ENCODE measurements at places on chromosomes 7 and 10.

DNA sequence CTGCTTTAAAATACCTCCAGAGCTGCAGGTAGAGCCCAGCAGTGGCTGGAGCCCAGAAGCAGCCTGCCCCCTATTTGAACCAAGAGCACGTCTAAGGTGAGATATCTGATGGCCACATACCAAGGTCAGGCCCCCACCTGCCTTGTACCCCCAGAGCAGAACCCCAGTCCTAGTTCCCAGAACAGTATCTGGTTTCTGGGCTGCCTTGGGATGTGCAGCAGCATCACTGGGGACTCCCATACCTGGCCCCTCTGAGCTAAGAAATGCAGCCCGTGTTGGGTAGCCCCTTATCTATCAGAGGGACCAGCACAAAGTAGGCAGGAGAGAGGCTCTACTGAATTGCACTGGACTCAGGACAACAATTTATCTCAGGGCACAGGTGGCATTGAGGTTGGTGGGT lies 8.9 kb downstream of the SFTPD start:
- DNase-seq = no peak

- DNase-seq = no peak
Observed at GRCh38 chr10:84177541-84178141, 4.0 kb downstream of the GPR15LG start.

GRCh38 chr10:126731610-126731990 lies 61.1 kb upstream of the C10orf90 start:
- no peak for DNase-seq

DNA sequence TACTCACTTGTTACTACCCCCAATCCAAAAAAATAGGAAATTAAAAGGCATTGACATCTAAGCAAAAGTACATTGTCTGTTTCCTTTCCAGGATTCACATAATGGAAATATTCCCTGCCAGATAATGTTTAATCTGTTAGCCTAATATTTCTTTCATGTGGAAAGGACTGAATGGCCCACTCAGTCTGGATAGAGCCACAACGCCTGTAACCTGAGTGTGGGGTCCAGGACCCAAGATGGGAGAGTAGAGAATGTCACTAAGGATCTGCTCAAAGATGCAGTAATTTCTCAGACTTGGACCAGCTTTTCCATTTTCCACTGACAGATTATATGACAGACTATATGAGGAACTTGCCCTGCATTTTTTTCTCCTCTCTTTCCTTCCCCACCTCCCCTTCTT lies 1088.9 kb downstream of the KCNMA1 start:
- no peak for DNase-seq

- no peak for DNase-seq
Observed at GRCh38 chr10:111646021-111646420, 537.5 kb downstream of the GPAM start.

GRCh38 chr10:35495521-35496119 lies 109.5 kb upstream of the GJD4 start:
- DNase-seq = no peak

- no peak for DNase-seq
Observed at GRCh38 chr10:131792809-131793208, 108.0 kb upstream of the PPP2R2D start.

DNA sequence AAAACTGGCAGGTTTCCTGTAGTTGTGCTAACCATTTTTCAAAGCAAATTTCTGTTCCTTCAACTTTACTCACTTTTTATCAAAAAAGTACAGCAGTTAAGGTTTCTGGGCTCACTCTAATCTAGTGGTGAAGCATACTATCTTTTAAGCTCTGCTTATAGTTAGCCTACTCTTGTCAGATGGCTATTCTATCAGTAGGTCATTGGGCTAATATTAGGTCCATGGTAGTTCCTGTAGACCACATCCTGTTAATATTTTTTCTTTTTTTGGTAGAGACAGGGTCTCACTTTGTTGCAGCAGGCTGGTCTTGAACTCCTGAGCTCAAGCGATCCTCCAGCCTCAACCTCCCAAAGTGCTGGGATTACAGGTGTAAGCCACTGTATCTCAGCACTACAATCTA lies 27.9 kb upstream of the NRCAM start:
- DNase-seq = no peak

GRCh38 chr10:102281102-102281487 lies 35.8 kb downstream of the GBF1 start:
- no peak for DNase-seq

GRCh38 chr7:22296916-22297315 lies 60.0 kb downstream of the RAPGEF5 start:
- no peak for DNase-seq

GRCh38 chr7:102165136-102165535 lies 121.5 kb upstream of the SH2B2 start:
- DNase-seq = no peak

- DNase-seq = no peak
Observed at GRCh38 chr10:76270464-76270863, 839.0 kb downstream of the LRMDA start.

GRCh38 chr7:74202841-74203556 lies 6.8 kb upstream of the LAT2 start:
- no peak for DNase-seq

DNA sequence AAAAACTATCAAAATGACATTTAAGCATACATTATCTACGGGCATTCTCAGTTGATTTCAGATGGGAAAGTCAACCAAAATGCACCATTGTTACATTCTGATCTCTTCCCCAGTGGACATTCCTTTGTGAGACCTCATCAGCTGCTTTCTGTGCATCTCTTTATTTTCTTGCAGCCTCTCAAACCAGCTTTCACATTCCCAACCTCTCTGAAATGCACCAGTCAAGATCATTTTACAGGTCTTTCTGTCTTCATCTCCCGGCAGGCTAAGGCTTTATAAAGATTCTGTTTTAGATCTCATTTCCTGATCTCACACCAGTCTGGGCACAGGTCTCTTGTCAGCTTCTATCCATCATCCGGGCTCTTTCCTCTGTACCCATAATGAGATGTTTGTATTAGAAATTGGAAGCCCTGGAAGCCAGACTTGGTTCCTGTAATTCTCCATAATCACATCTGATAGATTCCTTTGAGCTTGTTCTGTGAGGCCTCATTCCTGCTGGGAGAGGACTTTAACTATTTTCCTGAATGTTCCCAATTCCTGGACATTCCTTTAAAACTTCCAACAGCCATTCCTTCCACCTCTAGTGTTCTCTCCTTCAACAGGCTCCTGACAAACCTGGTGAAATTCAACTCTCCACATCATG lies 44.3 kb upstream of the ARL4A start:
- no peak for DNase-seq

DNA sequence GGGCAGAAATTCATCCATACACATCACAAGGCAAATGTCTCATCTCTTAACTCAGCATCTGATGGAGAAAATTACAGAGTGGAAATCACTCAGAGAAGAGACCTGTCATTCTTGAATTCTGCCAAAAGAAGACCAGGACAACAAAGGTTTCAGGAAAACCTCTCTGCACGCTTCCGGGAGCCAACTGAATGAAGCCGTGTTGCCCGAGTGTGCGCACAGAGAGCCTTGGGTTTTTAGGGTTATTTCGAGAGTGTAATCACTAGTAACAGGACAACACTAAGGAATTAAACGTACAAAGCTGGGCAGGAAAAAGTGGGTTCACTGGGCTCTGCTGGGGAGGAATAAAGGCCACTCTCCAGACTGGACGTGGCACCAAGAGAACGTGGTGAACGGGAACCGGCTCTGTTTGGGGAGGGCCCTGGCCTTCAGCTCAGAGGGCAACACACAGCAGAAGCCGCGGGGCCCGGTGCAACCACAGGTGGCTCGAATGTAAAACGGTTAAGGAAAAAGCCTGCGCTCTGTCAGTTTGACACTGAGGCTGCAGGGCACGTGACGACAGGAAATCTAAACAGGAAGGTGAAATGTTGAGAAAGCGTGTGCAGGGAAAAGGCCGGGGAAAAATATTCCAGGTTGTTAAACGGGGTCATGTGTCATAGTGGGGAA lies 331.5 kb downstream of the DNAJB6 start:
- DNase-seq = no peak

- DNase-seq = no peak
Observed at GRCh38 chr10:67401711-67402110, 294.3 kb downstream of the CTNNA3 start.

DNA sequence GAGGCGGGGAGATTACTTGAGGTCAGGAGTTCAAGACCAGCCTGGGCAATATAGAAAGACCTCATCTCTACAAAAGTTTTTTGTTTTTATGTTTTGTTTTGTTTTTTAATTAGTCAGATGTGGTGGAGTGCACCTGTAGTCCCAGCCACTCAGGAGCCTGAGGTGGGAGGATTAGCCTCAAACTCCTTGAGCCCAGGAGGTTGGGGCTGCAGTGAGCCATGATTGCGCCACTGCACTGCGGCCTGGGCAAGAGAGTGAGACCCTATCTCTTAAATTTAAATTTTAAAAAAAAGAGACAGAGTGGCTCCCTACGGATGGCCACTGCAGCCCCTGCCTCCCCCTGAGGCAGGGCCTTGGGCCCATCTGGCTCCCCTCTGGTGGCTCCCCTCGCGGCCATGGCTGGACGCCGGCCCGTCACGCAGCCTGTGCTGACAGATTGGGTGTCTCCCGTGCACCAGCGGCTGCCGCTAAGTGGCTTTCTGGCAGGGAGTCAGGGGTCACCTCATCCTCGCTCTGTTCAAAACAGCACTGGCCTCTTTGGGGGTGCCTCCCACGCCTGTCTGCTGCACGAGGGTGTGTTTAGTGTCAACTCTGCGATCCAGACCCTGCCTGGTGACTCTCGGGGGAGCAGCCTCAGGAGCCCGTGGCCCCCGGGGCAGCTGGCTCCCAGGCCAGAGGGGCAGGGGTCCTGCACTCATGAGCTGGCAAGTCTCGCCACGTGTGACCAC lies 44.4 kb upstream of the ELN start:
- no peak for DNase-seq

DNA sequence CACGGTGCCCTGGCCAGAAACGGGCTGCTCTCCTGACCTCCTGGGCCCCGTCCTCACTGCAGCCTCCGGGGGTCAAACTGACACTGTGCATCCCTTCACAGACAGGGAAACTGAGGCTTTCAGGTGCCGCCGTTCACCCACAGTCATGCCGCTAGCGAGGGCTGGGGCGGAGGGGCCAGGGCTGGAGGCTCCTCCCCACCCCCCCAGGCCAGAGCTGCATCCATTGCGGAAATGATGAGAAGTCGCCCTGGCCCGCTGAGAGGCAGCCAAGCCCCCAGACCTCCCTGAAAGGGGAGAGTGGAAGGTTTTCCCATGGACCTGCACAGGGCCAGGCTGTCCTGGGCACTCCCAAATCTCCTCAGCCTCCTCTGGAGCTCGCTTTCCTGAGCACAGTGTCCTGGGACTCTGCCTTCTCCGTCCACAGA lies 16.5 kb upstream of the INPP5A start:
- no peak for DNase-seq

DNA sequence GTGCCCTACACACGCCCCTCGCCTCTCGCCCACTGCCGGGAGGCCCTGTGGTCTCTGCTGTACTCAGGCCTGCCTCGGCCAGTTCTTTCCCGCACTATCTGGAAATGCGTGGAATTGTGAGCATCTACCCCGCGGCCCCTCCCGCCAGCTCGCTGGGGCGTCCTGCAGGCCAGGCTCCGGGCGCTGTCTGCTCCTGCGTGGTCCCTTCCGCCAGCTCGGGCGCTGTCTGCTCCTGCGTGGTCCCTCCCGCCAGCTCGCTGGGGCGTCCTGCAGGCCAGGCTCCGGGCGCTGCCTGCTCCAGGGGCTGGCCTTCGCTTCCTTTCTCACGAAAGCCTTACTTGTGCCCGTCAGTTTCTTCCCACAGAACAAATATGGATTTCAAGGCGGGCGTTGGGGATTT lies 14.9 kb downstream of the GET4 start:
- no peak for DNase-seq

DNA sequence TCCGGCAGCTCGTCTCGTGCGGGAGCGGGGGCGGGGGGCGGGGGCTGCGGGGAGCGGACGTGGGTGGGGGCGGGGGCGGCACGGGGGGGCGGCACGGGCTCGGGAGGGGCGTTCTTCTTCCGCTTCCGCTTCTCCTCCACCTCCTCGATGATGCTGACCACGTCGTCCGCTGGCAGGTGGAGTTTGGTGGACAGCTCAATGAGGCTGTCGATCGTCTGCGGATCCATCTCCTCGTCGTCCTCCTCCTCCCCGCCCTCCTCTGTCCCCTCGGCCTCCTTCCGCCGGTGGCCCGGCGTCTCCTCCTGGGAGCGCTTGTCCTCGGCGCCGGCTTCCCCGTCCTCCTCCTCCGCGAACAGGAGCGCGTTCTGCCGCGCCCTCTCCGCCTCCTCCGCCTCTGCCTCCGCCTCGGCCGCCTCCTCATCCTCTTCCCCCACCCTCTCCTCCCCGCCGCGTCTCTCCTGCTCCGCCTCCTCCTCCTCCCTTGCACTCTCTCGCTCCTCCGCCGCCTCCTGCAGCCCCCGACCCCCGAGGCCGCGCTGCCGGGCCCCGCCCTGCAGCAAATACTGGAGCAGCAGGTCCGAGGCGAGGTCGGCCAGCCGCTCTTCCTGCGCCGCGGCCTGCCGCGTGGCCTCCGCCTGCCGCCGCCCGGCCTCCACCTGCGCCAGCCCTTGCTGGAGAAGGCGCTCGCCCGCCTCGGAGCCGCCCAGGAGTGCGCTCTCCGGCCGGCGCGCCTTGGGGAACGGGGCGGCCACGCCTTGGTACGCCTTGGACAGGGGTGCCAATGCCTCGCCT lies 1.9 kb downstream of the VGF start:
- no peak for DNase-seq

GRCh38 chr7:103955985-103956384 lies 33.5 kb downstream of the RELN start:
- DNase-seq = no peak

GRCh38 chr10:122127943-122128342 lies 139.0 kb downstream of the TACC2 start:
- no peak for DNase-seq

Data from stimulated activated CD4-positive, alpha-beta T cell treated with anti-CD3 and anti-CD28 coated beads, Interleukin-1b, Interleukin-23, amount 100 ng/mL, for 24 hours (primary cell).